ENCODE measurements at places on chromosomes 7 and 10.

GRCh38 chr7:159112136-159113011 lies 32.3 kb downstream of the VIPR2 start:
- H3K27ac ChIP-seq, result no peak overlapping the region
- no peaks in the 10 kb centered on the region for H3K36me3 ChIP-seq
- H3K27me3 ChIP-seq, result no peaks in the 10 kb centered on the region
- H3K4me1 ChIP-seq, result no peaks in the 10 kb centered on the region

- H3K27me3 ChIP-seq, result no peaks in the 10 kb centered on the region
- no peaks in the 10 kb centered on the region for H3K4me1 ChIP-seq
- H3K27ac ChIP-seq, result no peak overlapping the region
Measured at GRCh38 chr7:50826371-50827172, 43.9 kb upstream of the GRB10 start.

- no peaks in the 10 kb centered on the region for H3K27me3 ChIP-seq
- H3K27ac ChIP-seq, result no peak overlapping the region
- peaks cover 3% of the 10 kb centered on the region for H3K36me3 ChIP-seq
Measured at GRCh38 chr7:99125505-99125865, 18.4 kb downstream of the SMURF1 start.

DNA sequence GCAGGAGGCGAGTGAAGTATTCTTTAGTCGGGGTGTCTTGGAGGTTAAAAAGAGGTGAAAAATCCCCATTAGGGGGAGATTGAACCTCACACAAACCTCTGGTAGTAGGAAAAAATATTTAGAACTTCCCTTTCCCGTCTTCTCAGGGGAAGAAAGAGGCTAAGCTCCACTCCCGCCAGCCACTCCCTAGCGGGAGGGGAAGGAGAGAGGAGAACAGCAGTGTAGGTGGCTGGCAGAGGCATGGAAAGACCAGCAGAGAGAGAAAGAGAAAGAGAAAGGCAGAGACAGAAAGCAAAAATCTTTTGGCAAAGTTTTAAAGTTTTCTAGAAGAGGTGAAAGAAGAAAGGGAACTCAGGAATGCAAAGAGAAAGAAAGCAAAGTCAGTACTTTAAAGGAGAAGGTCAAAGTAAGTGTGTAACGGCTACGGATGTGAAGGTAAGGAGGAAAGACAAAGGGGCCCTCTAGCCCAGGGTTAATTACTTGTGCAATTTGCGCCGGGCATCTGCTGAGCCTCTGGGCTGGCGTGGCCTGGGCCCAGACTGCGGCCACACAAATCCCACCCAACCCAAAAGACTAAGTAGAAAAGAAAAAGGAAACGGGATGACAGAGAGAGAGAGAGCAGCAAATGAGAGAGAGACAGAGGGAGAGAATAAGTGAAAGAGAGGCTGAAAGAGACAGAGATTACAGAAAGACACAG lies 72.3 kb upstream of the ZNF746 start:
- no peaks in the 10 kb centered on the region for H3K27me3 ChIP-seq
- H3K36me3 ChIP-seq, result peaks cover 14% of the 10 kb centered on the region
- DNase-seq, result no peak
- H3K27ac ChIP-seq, result no peak overlapping the region
- H3K4me3 ChIP-seq, result no peak overlapping the region
- H3K4me1 ChIP-seq, result no peaks in the 10 kb centered on the region

GRCh38 chr10:90579602-90580242 lies 278.1 kb downstream of the HTR7 start:
- no peaks in the 10 kb centered on the region for H3K4me1 ChIP-seq
- H3K36me3 ChIP-seq, result no peaks in the 10 kb centered on the region
- H3K4me3 ChIP-seq, result no peak overlapping the region

DNA sequence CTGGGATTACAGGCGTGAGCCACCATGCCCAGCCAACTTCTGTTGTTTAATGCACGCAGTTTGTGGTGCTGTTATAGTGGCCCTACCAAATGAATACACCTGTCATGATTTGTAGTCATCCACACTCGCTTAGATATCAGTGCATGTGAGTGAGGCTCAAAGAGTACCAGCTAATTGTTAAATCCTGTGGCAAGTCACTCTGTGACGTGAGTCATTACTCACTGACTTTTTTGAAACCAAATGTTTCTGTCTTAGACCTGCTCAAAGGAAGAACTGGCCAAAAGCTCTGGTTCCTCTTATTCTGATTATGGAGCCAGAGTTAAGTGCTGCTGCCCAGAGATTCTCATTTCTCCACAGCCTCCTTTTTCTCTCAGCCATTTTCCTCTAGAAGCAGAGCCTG lies 109.4 kb downstream of the PRKAG2 start:
- H3K27ac ChIP-seq, result no peak overlapping the region
- no peak overlapping the region for H3K4me3 ChIP-seq
- H3K27me3 ChIP-seq, result no peaks in the 10 kb centered on the region
- no peaks in the 10 kb centered on the region for H3K4me1 ChIP-seq
- DNase-seq, result no peak
- H3K36me3 ChIP-seq, result no peaks in the 10 kb centered on the region

GRCh38 chr7:159017741-159018140 lies 126.9 kb downstream of the VIPR2 start:
- H3K36me3 ChIP-seq, result no peaks in the 10 kb centered on the region
- no peaks in the 10 kb centered on the region for H3K4me1 ChIP-seq
- no peak for DNase-seq
- no peaks in the 10 kb centered on the region for H3K27me3 ChIP-seq
- no peak overlapping the region for H3K4me3 ChIP-seq

DNA sequence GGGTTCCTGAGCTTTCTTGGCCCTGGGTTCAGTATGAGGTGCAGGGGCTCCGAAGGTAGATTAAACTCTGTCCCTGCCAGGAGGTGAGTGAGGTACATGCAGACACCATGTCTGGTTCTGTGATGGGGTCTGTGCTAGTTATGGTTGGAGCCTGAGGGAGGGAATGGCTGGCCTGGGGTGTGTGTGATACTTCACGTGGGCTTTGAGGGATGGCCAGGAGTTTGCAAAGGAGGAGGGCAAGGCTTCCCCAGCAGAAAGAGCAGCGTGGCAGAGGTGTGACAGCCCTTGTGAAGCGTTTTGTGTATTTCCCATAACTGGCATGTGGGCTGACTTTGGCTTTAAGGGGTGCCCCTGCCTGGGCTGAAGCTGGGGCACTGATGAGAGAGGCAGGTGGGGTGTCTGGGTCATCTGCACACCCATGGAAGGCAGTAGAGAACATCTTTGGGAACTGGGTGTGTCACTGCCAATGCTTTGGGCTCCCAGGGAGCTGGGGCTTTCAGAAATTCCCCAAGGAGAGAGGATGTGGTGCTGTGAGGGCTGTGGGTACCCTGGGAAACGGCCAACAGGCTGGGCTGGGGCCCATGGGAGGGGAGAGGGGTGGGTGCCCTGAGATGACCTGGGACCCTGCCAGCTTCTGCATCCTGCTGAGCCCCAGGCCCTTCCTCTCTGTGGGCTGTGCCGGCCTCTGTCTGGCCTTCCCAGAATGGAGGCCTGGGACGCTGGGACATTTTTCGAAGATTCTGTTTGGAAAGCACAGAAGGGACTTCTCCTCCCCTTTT lies 4.6 kb downstream of the PALD1 start:
- peaks cover 33% of the 10 kb centered on the region for H3K4me1 ChIP-seq
- peaks cover 22% of the 10 kb centered on the region for H3K36me3 ChIP-seq
- H3K27ac ChIP-seq, result no peak overlapping the region
- H3K27me3 ChIP-seq, result no peaks in the 10 kb centered on the region

- H3K27me3 ChIP-seq, result no peaks in the 10 kb centered on the region
- no peaks in the 10 kb centered on the region for H3K4me1 ChIP-seq
- no peak overlapping the region for H3K27ac ChIP-seq
- no peak overlapping the region for H3K4me3 ChIP-seq
Measured at GRCh38 chr10:58481569-58482109, 31.0 kb upstream of the BICC1 start.

DNA sequence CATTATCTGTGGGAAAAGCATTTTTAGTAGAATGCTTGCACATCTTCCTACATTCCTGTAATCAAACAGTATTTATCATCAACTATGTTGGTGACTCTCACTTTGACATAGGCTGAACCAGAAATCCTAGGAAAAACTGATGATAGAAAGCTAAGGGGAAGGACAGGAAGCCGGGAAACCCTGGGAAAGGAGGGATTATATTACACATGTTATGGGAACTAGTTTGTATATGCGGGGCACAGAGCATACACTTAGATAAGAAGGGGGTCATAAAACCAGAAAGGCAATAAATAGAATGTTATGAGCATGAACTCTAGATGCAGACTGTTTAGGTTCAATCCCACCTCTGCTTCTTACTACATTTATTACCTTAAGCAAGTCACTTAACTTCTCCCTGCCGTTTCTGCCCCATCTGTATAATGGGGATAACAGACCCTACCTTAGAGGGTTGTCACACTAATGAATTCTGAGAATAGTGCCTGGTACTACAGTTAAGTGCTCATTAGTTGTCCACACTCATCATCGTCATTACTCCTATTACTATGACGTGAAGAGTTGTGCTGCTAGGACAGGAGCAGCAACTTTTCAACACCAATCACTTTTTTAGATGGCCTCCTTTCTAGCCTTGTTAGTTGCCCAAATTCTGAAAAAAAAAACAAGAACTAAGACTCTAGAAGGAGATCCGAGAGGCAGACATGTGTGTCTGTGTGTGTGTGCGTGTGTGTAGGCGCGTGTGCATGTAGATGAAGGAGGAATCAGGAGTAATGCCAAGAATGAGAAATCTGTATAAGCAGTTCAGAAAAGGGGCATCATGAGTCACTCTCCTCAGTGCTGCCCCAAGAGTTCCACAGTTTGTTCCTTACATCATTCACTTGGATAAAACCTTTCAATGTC lies 52.2 kb downstream of the KMT2C start:
- no peaks in the 10 kb centered on the region for H3K36me3 ChIP-seq
- no peak overlapping the region for H3K27ac ChIP-seq
- H3K27me3 ChIP-seq, result no peaks in the 10 kb centered on the region
- peaks cover 14% of the 10 kb centered on the region for H3K4me1 ChIP-seq
- no peak for DNase-seq

DNA sequence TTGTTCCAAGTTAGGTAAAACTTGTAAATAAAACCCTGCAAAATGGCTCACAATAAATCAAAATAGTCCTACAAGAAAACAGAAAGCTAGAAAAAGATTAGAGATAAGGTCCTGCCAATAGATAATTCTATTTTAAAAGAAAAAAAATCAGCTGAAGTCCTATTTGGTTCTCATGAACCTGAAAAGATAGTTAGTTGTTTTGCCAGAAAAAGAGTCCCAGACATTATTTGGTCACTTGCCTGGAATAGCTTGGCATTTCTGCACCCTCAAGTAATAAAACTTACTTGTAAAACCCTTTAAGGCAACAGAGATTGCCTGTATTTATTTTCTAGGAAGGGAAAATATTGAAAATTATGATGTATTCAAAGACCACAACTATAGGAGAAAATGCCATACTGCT lies 47.7 kb downstream of the LRRN3 start:
- no peak for DNase-seq
- H3K27ac ChIP-seq, result no peak overlapping the region
- no peaks in the 10 kb centered on the region for H3K27me3 ChIP-seq
- no peaks in the 10 kb centered on the region for H3K36me3 ChIP-seq
- no peak overlapping the region for H3K4me3 ChIP-seq

DNA sequence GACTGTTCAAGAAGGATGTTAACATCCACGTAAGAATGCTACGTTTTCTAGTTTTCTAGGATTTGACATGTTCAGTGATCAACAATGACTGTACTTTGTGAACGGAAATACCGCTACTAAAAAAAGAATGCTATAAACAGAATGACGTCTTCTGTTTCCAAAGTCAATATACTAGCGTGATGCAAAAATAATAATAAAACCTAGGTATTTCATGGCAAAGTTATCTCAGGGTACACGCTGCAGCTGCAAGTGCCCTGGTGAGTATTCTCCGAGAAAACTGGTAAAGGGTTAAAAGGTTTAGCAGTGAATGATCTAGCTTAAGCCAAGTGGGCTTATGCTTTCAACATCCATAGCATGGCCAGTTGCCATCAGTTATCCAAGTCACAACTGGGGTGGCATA lies 653.3 kb upstream of the PFKP start:
- H3K27me3 ChIP-seq, result no peaks in the 10 kb centered on the region
- no peaks in the 10 kb centered on the region for H3K36me3 ChIP-seq
- H3K4me3 ChIP-seq, result no peak overlapping the region
- no peak overlapping the region for H3K27ac ChIP-seq
- no peaks in the 10 kb centered on the region for H3K4me1 ChIP-seq
